ENCODE measurements at places on chromosomes 7 and 10. TPM values are rescaled to one million over a fixed set of nuclear protein-coding genes. Genes with fewer than 3 reads are reported as not detected.

The KCNH2 gene
- total RNA-seq = 8.0 TPM

The PRLHR gene
- 4.1 TPM for total RNA-seq

The GJD4 gene
- total RNA-seq = not detected

The WASHC2A gene
- total RNA-seq = 34.9 TPM

The HACD1 gene
- 18.7 TPM for total RNA-seq

The ADCY1 gene
- 226 TPM for total RNA-seq

The RAMP3 gene
- total RNA-seq = 4.7 TPM

The ANXA8L1 gene
- total RNA-seq = not detected

The SLC39A12 gene
- total RNA-seq = 2.2 TPM

The ENTPD7 gene
- 8.7 TPM for total RNA-seq

The GRID2IP gene
- total RNA-seq = 1.2 TPM

The OR13A1 gene
- not detected for total RNA-seq

The BMPER gene
- total RNA-seq = 4.5 TPM

The COL17A1 gene
- total RNA-seq = not detected

All from occipital lobe (tissue), 3 donors.